ENCODE measurements at places on chromosomes 7 and 10. TPM values are rescaled to one million over a fixed set of nuclear protein-coding genes. Genes with fewer than 3 reads are reported as not detected.

The OR2A42 gene
- total RNA-seq, result 0.39 TPM

- H3K27ac ChIP-seq, result no peak overlapping the region
- no peak overlapping the region for H3K4me3 ChIP-seq
- no peaks in the 10 kb centered on the region for H3K36me3 ChIP-seq
- no peaks in the 10 kb centered on the region for H3K4me1 ChIP-seq
- H3K27me3 ChIP-seq, result no peaks in the 10 kb centered on the region
These were observed 63.5 kb upstream of the PRSS58 start for GRCh38 chr7:142321391-142321790.

GRCh38 chr10:124962421-124962820 is 20.5 kb downstream of the ZRANB1 start:
- no peaks in the 10 kb centered on the region for H3K36me3 ChIP-seq
- no peak overlapping the region for H3K27ac ChIP-seq
- H3K27me3 ChIP-seq, result no peaks in the 10 kb centered on the region

DNA sequence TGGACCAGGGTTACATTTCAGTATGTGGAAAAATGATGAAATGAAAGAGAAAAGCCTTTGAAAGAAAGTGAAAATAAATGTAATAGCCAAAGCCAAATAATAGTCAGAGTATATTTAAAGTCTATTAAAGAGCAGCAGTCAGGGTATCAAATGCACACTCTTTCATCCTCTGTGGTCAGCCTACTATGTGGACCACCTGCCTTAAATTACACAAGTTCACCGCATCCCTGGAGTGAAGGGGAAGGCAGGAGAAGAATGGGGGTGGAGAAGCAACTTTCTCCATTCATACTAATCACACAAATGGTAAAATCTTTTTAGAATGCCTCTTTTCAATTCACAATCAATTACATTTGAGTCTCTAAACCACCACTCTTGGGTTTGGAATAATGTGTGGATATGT is 16.0 kb downstream of the TWIST1 start:
- no peaks in the 10 kb centered on the region for H3K27me3 ChIP-seq
- no peak overlapping the region for H3K27ac ChIP-seq
- H3K4me3 ChIP-seq, result no peak overlapping the region
- DNase-seq, result no peak
- no peaks in the 10 kb centered on the region for H3K36me3 ChIP-seq

The CALHM1 gene
- not detected for total RNA-seq
